H9 (cell line): ENCODE measurements at places on chromosomes 16 and 17. TPM values are rescaled to one million over a fixed set of nuclear protein-coding genes. Genes with fewer than 3 reads are reported as not detected.

Gene KRT28
- not detected in 2 replicates for total RNA-seq

Gene CLEC3A
- not detected in 2 replicates for total RNA-seq

Gene CAVIN1
- total RNA-seq = 65.2 and 70.0 TPM in 2 replicates

GRCh38 chr17:41340494-41340893, 10.1 kb downstream of the KRT33A start:
- H3K36me3 ChIP-seq = peaks cover 19% of the 10 kb centered on the region
- no peak for DNase-seq
- H3K27ac ChIP-seq = no peak overlapping the region
- H3K4me3 ChIP-seq = no peak overlapping the region
- H3K27me3 ChIP-seq = no peaks in the 10 kb centered on the region

DNA sequence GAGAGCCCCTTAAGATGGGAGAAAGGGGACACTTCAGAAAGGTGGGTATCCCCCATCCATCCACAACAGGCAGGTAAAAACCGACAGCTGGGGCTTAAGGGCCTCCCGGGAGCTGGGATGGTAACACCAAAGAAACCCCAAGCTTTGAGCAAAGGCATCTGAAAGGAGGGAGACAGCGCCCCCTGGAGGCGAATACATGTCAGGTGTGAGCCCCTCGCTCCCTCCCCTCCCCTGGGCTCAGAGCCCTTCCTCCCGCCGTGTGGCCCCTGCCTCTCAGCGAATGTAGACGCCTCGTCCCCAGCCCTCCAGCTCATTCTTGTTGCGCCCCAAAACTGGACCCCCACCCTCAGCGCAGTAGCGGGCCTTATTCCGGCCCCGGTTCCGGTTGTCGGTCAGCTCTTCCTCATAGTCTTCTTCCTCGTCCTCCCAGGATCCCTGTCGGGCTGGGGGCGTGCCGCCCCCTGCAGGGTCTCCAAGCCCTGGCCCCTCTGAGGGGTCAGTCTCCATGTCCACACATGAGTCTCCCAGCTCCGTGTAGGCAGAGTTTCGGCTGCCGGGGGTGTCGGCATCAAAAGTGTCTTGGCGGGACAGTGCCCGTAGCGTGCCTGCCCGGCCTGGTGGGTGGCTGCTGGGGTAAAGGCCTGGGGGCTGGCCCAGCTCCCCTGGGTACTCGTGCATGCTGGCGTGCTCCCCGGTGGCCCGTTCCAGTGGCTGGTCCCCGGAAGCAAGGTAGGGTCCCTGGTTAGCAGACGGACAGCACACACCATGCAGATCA, 9.1 kb upstream of the ARL5C start:
- H3K27ac ChIP-seq = no peak overlapping the region
- peak; percentile 94 for DNase-seq
- no peaks in the 10 kb centered on the region for H3K27me3 ChIP-seq
- H3K36me3 ChIP-seq = peaks cover 11% of the 10 kb centered on the region
- H3K4me1 ChIP-seq = no peaks in the 10 kb centered on the region; the same call in 1 of the 2 replicates

DNA sequence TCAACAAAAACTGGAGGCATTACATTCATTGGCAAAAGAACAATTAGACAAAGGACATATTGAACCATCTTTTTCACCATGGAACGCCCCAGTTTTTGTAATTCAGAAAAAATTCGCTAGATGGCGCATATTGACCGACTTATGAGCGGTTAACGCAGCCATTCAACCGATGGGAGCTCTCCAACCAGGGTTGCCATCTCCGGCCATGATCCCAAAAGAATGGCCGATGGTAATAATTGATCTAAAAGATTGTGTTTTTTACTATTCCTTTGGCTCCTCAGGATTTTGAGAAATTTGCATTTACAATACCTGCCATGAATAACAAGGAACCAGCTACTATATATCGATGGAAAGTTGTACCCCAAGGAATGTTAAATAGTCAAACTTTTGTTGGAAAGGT, 21.4 kb downstream of the ALOX15B start:
- H3K4me3 ChIP-seq = no peak overlapping the region
- no peaks in the 10 kb centered on the region for H3K36me3 ChIP-seq
- peaks cover 3% of the 10 kb centered on the region; the same call in 1 of the 2 replicates for H3K4me1 ChIP-seq

DNA sequence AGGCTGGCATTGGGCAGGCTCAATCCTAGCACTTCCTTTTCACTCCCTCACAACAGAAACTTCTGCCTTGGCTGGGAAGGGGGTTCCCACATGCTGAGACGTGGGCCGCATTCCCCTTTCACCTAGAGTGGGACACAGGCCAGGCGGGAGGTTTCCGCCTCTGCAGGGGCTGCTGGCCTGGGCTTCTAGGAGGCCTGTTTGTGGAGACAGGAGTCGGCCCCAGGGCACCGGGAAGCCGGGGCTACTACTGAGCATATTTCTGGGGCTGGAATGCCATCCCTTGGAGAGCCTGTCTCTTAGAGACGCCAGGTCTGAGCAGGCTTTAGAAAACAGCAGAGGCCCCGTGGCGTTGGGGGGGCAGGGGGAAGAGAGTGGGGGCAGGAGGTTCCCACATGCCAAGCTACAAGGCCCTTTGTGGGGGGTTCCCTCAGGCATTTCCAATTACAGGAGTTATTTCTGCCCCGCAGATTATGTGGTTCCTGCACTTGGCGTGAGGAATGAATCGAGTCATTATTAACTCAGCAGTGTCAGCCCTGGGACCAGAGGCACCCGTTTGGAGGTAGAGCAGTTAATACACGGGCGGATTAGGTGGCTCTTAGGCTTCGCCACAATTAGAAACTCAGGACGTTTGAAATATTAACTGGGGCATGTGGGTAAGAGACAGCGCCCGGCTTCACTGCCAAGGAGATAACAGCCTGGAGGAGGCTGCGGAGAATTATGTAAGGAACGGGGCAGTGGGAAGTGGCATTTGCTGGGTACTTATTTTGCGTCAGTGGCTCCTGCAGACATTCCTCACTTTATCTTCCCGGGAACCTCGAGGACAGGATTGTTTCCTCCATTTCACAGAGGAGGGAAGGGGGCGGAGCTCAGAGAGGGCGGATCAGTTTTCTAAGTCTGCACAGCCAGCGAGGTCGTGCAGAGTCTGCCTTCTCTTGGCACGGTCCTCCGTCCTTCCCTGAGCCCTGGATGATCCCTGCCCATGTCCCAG, 162.5 kb downstream of the MAF start:
- DNase-seq = peak; percentile 56
- H3K27ac ChIP-seq = no peak overlapping the region
- no peak overlapping the region; the same call in 1 of the 2 replicates for H3K4me3 ChIP-seq
- no peaks in the 10 kb centered on the region; the same call in 2 of the 3 replicates for H3K36me3 ChIP-seq
- no peaks in the 10 kb centered on the region for H3K27me3 ChIP-seq

Gene CACNG5
- total RNA-seq = 1.2 and 1.6 TPM in 2 replicates

DNA sequence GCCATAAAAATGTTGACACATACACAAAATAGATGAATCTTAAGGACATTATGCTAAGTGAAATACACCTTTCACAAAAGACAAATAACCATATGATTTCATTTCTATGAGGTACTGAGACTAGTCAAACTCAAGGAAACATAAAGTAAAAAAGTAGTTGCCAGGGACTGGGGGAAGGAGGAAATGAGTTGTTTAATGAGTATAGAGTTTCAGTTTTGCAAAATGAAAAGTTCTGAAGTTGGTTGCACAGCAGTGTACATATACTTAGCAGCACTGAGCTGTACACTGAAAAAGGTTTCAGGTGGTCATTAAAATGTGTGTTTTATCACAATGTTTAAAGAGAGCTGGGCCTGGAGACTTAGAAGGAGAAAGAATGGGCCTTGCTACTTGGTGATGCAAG, 4.7 kb upstream of the SLC13A2 start:
- H3K36me3 ChIP-seq = no peaks in the 10 kb centered on the region
- no peaks in the 10 kb centered on the region for H3K27me3 ChIP-seq
- H3K4me3 ChIP-seq = no peak overlapping the region
- no peak for DNase-seq
- H3K27ac ChIP-seq = no peak overlapping the region
- no peaks in the 10 kb centered on the region; the same call in 1 of the 2 replicates for H3K4me1 ChIP-seq

DNA sequence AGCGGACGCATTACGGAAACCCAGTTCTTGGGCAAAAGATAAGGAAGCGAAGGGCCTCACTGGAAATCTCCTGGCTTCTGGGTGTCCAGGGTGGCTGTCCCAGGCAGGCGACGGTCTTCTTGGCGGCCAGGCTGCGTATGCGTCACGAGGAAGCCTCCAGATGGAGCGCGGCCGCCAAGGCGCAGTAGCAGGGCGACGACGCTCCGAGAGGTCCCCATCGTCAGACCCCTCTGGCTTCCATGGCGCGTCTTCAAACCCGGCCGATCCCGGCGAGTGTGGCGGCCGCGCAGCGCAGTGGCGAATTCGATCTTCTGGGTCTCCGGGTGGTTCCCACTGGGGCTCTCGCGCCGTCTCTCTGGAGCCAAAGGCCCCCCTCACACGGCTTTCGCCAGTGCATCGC, 13.8 kb upstream of the ANKRD40CL start:
- H3K27ac ChIP-seq = no peak overlapping the region
- no peaks in the 10 kb centered on the region for H3K4me1 ChIP-seq
- no peak overlapping the region for H3K4me3 ChIP-seq
- H3K27me3 ChIP-seq = no peaks in the 10 kb centered on the region
- no peak for DNase-seq
- H3K36me3 ChIP-seq = no peaks in the 10 kb centered on the region; the same call in 1 of the 2 replicates

- no peaks in the 10 kb centered on the region; the same call in 1 of the 2 replicates for H3K4me1 ChIP-seq
- no peaks in the 10 kb centered on the region for H3K36me3 ChIP-seq
- H3K27ac ChIP-seq = no peak overlapping the region
- H3K4me3 ChIP-seq = no peak overlapping the region
These were observed 183.4 kb downstream of the ENGASE start for GRCh38 chr17:79258041-79258440.

Gene LPO
- total RNA-seq = 0.11 and 0.17 TPM in 2 replicates

Gene PPL
- total RNA-seq = 28.2 and 29.2 TPM in 2 replicates
